ENCODE measurements at places on chromosomes 16 and 17.

- no peak for DNase-seq
Measured at GRCh38 chr16:19227643-19228042, 57.9 kb upstream of the CLEC19A start.

- DNase-seq = no peak
Measured at GRCh38 chr16:66651474-66651765, 45.1 kb downstream of the CMTM4 start.

- DNase-seq = no peak
Measured at GRCh38 chr17:69231521-69231920, 2.9 kb upstream of the ABCA10 start.

DNA sequence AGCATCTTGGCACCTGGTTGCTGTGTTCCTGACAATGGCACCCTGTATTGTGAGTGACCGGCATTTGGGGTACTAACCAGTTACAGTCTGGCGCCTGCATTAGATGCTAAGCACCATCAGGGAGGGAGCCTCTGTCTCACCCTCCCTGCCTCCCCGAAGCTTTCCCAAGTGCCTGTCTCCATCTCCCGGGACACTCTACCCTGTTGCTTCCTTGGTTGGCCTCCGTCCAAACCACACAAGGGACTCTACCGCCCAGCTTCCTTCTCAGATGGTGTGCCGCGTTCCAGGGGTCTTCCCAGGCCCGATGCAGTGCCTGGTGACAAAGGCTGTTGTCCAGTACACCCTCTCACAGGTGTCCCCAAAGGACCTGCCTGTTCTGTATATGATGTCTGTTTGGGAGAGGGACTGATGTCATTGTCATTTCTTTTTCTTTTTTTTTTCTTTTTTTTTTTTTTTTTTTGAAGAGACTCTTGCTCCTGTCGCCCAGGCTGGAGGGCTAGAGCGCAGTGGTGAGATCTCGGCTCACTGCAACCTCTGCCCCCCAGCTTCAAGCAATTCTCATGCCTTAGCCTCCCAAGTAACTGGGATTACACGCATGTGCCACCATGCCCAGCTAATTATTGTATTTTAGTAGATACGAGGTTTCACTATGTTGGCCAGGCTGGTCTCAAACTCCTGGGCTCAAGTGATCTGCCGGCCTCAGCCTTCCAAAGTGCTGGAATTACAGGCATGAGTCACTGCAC is 6.7 kb downstream of the SNN start:
- DNase-seq = no peak

- DNase-seq = no peak
Measured at GRCh38 chr16:4360538-4361021, 9.5 kb upstream of the PAM16 start.
